ENCODE measurements at places on chromosomes 12 and 14.

- no peak for DNase-seq
These were observed 6.2 kb upstream of the ELK3 start for GRCh38 chr12:96187956-96188355.

GRCh38 chr12:4286771-4287317 lies 13.3 kb downstream of the CCND2 start:
- no peak for DNase-seq

DNA sequence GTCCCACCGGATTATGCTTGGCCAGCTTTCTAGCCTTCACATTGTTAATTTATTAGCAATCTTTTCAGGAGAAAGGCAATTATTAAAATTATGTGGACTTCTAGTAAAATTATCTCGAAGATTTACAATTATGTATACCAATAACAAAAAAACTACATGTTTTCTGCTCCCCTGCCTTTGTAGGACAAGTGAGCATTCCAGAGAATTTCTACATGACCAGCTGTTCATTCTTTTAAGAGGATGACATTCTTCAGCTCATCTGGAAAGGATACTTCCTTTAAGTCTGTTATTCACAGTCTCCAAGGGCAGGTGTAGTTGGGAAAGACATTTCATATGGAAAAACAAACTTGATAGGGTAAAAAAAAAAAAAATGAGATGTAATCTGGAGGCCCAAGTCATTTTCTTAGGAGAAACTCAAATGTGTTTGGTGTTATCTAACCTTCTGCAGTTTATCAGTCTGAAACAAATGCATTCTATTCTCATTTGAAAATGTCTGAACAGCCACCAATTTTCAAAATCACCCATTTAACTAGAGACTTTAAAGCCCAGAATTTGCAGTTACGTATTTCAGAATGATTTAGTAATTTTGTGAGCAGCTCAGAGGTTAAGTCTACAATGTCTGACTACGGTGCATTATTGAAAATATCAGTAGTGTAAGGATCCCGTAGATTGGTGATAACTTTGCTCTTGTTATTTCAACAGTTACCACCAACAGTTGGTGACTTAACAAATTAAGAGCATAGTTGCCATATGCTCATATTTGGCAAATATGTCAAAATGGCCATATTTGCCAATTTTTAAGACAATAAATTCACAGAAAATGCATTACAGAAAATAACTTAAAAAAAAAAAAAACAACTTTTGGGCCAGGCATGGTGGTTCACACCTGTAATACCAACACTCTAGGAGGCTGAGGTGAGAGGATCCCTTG lies 1.8 kb upstream of the PHLDA1 start:
- DNase-seq = peak; percentile 45

DNA sequence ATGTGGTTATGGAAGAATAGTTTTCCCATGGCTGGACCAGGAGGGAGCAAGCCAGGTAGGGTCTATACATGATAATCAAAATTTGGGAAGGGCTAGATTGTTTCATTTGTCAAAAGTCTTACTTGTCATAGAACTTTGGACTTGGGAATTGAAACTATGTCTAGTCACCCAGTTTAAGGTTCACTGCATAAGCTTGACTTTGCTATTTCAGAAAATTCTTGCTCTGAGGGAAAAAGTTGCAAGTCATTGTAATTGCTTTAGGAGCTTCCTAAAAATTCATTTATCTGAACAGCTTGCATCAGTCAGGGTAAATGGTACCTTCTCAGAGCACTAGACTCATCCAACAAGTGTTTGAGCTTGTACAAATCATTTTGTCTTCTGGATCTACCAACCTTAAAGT lies 1194.7 kb downstream of the GALC start:
- no peak for DNase-seq

GRCh38 chr12:75482646-75483045 lies 2.1 kb downstream of the GLIPR1 start:
- DNase-seq = peak; percentile 13

All from EL (cell line).